ENCODE measurements at places on chromosomes 3 and 15.
A peak's percentile ranks its signal among the peaks of the same experiment; 100 is the strongest.

- peaks cover 2% of the 10 kb centered on the region for H3K4me1 ChIP-seq
- H3K36me3 ChIP-seq: no peaks in the 10 kb centered on the region
- H3K4me3 ChIP-seq: no peak overlapping the region
- DNase-seq: no peak
- no peak overlapping the region for H3K27ac ChIP-seq
These were observed 329.1 kb downstream of the FOXP1 start for GRCh38 chr3:71254281-71255057.

DNA sequence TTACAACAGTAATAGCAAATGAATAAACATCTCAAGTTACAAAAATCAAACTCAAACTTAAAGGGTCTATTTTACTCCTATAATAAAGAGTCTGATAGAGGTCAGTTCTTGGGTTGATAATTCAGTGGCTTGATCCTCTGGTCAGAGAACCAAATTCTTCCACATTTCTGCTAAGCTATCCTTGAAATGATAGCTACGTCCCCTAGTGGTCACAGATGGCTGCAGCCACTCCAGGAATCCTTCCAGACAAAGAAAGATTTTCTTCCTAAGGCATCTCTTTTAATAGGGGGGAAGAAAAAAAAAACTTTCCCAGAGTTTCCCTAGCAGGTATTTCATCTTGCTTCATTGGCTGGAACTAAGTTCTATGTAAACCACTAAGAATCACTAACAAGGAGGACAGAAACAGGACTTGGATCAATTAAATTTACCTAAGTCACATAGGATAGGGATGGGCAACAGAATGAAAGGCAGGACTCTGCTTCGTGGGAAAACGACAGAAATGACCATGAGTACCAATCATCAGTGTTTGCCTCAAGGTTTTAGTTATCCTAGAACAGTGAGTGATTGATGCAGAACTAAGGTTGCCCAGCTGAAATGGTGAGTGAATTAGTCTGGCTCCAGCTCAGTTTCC lies 160.7 kb downstream of the STAC start:
- DNase-seq: peak; percentile 71
- H3K36me3 ChIP-seq: no peaks in the 10 kb centered on the region

GRCh38 chr3:119145500-119146167 lies at the start of gene TEX55:
Gene TEX55, plus strand, starts transcription at chr3:119146165. Its CDS starts 25 bp downstream, at chr3:119146190.
- H3K27ac ChIP-seq: no peak within 1 kb of the TSS
- no peak within 1 kb of the TSS for H3K4me3 ChIP-seq
- no peaks in the 10 kb centered on the region for H3K36me3 ChIP-seq
- DNase-seq: peak; percentile 62
- no peaks in the 10 kb centered on the region for H3K4me1 ChIP-seq

GRCh38 chr15:91099616-91099994 lies 452 bp upstream of the SV2B start:
- no peaks in the 10 kb centered on the region for H3K36me3 ChIP-seq
- peaks cover 14% of the 10 kb centered on the region for H3K4me1 ChIP-seq
- DNase-seq: peak; percentile 72
- H3K27me3 ChIP-seq: peaks cover 95% of the 10 kb centered on the region

DNA sequence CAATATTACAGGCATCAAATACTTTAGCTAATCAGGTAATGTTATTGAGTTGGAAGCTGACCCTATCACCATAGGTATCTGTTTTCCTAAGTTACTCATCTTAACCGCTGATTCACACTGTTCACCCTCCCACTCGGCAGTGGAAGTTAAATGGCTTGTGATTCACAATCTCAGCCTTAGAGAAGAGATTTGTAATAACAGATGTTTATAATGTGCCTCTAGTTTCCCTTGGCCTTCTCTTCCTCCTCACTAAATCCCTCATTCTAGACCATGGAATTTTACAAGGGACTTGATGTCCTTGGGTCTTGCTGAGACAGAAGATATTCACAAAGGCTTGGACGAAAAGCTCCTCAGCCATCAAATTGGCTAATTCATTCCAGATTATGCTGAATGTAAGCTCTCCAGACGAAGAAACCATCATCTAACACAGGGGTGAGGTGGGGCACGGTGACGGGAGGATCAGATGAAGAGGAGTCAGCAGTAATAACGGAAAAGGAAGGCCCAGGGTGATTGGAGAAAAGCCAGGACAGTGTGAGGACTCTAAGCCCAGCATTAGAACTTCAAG lies 931.7 kb downstream of the MCTP2 start:
- no peak for DNase-seq
- no peaks in the 10 kb centered on the region for H3K36me3 ChIP-seq
- H3K27ac ChIP-seq: no peak overlapping the region

DNA sequence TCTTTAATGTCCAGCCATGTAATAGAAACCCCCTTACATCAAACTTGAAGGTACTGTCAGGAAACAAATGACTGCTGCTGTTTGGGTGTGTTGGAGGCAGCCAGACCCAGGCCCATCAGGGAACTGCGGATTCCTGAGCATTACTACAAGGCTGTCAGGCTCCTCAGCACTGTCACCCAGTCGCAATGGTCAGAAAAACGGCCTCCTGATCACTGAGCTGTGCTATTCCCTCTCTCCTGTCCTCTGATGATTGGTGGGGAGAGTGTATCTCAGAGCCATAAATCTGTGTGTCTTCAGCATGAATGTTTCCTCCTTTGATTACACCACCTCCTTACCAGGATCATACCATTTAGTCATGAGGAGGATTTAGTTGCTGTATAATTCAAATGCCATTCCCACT lies 135.2 kb upstream of the GADL1 start:
- H3K27ac ChIP-seq: no peak overlapping the region
- no peak overlapping the region for H3K4me3 ChIP-seq
- no peak for DNase-seq
- H3K4me1 ChIP-seq: no peaks in the 10 kb centered on the region
- H3K27me3 ChIP-seq: no peaks in the 10 kb centered on the region
- no peaks in the 10 kb centered on the region for H3K36me3 ChIP-seq

- H3K4me3 ChIP-seq: peak overlapping the region; percentile 62
- peaks cover 18% of the 10 kb centered on the region for H3K4me1 ChIP-seq
- peak; percentile 96 for DNase-seq
- peak overlapping the region; percentile 96 for H3K27ac ChIP-seq
- no peaks in the 10 kb centered on the region for H3K27me3 ChIP-seq
These were observed 98.1 kb upstream of the SNRPN start for GRCh38 chr15:24856397-24857390.

GRCh38 chr15:57565311-57565710 lies 26.4 kb upstream of the MYZAP start:
- no peaks in the 10 kb centered on the region for H3K27me3 ChIP-seq
- H3K4me1 ChIP-seq: no peaks in the 10 kb centered on the region
- DNase-seq: no peak
- H3K27ac ChIP-seq: no peak overlapping the region

DNA sequence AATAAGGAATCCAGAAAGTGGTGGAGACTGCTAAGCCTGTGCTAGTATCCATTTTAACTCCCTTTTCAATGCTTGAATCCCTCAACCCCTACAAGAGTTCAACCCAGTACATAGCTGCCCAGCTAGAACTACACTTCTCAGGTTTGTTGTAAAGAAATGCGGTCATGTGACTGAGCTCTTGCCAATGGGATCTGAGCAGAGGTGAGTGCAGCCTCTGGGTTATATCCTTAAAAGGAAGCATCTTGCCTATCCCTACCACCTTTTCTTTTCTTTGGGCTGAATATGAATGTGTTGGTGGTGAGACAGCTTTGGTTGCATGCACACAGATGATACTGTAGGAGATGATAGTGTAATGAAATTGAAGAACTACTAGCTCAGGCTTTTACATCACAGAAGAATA lies 139.7 kb downstream of the CADPS start:
- no peak overlapping the region for H3K4me3 ChIP-seq
- no peaks in the 10 kb centered on the region for H3K27me3 ChIP-seq
- no peak overlapping the region for H3K27ac ChIP-seq
- no peaks in the 10 kb centered on the region for H3K36me3 ChIP-seq
- DNase-seq: no peak
- H3K4me1 ChIP-seq: no peaks in the 10 kb centered on the region

- no peak overlapping the region for H3K4me3 ChIP-seq
- DNase-seq: no peak
- H3K27me3 ChIP-seq: peaks cover under 1% of the 10 kb centered on the region
- no peaks in the 10 kb centered on the region for H3K4me1 ChIP-seq
- no peaks in the 10 kb centered on the region for H3K36me3 ChIP-seq
These were observed 229.5 kb downstream of the CHL1 start for GRCh38 chr3:426072-426471.

DNA sequence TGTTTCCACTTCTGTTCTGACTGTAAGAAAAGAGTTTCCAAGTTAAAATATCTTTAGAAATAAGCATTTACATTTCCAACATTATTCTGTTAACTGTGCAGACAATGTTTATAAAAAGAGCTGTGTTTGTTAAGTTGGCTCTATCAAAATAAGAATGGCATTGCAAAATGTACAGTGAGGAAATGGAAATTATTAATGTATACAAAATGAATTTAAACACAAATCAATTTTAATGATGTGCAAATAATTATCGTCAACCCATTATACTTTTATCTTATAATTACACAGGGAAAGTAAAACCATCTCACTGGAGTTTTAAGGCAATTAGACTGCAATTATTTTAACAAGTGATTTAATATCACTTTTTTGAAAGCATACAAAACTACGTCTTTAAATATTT lies 17.5 kb downstream of the MRPS22 start:
- H3K36me3 ChIP-seq: peaks cover 35% of the 10 kb centered on the region
- H3K4me3 ChIP-seq: no peak overlapping the region
- no peak for DNase-seq
- no peaks in the 10 kb centered on the region for H3K27me3 ChIP-seq
- H3K4me1 ChIP-seq: peaks cover 18% of the 10 kb centered on the region

DNA sequence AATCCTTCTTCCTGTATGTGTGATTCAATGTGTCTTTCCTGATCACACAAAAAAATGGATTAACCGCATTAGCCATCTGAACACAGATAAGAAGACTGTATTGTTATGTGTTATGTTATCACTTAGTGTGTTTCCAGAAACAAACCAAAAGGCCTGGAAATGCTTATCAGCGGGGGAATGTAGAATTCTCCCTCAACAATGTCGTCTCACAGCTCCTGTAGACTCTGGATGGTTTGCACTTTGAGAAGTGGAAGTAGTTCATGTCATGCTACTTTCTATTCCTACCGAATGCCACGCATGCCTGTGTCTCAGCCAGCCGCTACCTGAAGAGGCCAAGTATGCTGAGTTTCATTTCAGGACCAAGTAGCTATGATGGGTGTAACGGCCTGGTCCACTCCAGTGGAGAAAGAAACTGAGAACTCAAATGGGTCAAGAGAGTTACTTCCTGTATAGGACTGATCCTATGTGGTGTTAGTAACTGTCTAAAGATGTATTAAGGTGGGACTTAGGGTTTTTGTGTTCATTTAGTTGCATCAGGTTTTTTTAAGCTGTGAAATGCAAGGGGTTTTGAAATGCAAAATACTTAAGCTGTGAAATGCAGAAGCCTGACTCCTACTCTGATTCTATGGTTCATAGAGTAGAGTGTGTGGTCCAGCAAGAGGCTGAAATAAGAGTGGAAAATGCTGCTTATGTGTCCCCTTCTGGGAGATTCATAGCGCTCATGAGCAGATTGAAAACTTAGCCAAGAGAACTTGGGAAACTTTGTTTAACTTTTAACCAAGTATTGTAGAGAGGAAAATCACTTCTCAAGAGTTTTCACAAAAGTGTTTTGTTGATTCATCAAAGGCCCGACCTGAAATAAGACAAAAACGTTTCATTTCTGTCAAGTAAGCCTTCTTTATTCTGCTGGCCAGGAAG lies 118.5 kb upstream of the LMOD3 start:
- H3K27ac ChIP-seq: peak overlapping the region; percentile 8
- H3K4me3 ChIP-seq: no peak overlapping the region
- no peak for DNase-seq

GRCh38 chr15:48986240-48986639 lies 22.5 kb upstream of the SHC4 start:
- DNase-seq: no peak
- H3K27me3 ChIP-seq: no peaks in the 10 kb centered on the region
- no peaks in the 10 kb centered on the region for H3K4me1 ChIP-seq
- no peak overlapping the region for H3K27ac ChIP-seq
- H3K4me3 ChIP-seq: no peak overlapping the region

DNA sequence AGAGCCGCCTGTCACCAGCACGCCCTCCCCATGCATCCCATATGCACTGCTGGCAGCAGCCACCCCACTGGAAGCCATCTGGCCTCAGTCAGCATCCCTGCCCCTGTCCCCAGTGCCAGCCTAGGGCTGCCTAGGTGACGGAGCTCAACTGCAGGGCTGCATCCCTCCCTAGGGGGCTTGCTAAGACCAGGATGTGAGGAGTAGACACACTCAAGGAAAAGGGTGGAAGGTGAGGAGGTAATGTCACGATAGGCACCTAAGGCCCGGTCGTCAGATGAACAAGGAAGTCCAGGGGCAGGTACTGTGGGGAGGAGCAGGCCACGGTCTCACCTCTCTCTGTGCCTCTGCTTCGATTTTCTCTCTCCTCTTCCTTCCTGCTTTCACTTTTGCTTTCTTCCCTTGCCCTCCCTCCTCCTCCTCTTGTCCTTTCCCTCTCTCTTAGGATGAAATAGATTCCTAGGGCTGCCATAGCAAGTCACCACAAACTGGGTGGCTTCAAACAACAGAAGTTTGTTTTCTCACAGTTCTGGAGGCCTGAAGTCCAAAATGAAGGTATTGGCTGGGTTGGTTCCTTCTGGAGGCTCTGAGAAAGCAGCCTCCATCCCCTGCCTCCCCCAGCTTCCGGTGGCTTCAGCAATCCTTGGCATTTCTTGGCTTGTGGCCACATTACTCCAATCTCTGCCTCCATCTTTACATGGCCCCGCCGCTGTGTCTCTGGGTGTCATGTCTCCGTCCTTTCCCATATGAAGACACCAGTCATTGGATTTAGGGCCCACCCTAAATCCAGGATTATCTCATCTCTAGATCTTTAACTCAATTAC lies 298.3 kb downstream of the SHQ1 start:
- peaks cover 9% of the 10 kb centered on the region for H3K4me1 ChIP-seq
- no peak overlapping the region for H3K4me3 ChIP-seq
- no peaks in the 10 kb centered on the region for H3K27me3 ChIP-seq
- H3K36me3 ChIP-seq: no peaks in the 10 kb centered on the region
- H3K27ac ChIP-seq: no peak overlapping the region

DNA sequence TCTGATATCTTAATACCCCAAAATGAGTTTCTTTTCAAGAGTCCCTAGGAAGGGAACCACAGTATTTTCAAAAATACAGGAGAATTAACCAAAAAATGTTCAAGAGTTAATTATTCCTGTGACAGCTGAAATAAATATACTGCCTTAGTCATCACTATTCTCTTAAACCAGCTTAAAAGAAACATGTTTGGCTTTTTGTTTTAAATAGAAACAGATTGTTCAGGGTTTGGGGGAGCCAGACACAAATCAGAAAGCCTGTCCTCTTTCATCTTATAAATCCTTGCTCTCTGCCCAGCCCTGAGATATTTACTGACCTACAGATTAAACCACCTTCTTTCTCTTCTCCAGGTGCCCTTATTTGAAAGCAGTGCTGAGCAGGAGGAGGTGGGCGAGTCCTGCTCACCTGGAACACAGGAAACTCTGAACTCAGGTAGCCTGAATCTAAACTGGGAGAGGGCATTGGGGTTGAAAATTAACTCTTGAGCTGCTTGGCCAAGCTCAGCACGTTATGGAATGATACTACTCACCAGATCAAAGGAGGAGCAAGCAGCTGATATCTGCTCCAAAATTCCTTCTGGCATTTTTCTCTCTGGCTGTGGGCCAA lies 84.1 kb upstream of the SPRED1 start:
- no peak overlapping the region for H3K4me3 ChIP-seq
- no peak for DNase-seq
- no peaks in the 10 kb centered on the region for H3K27me3 ChIP-seq
- H3K27ac ChIP-seq: no peak overlapping the region
- no peaks in the 10 kb centered on the region for H3K36me3 ChIP-seq

Measured in neural progenitor cell (in vitro differentiated cells).